ENCODE measurements at places on chromosomes 7 and 10.

GRCh38 chr7:44664780-44665461, 58.5 kb downstream of the OGDH start:
- no peak for DNase-seq

- no peak for DNase-seq
Measured at GRCh38 chr7:74032191-74032490, 4.2 kb downstream of the ELN start.

GRCh38 chr10:22548344-22548743, 166.0 kb downstream of the PIP4K2A start:
- no peak for DNase-seq

- DNase-seq = no peak
Measured at GRCh38 chr10:98664329-98665042, 217.8 kb upstream of the HPS1 start.

GRCh38 chr7:137325927-137326326, 17.6 kb downstream of the PTN start:
- no peak for DNase-seq

DNA sequence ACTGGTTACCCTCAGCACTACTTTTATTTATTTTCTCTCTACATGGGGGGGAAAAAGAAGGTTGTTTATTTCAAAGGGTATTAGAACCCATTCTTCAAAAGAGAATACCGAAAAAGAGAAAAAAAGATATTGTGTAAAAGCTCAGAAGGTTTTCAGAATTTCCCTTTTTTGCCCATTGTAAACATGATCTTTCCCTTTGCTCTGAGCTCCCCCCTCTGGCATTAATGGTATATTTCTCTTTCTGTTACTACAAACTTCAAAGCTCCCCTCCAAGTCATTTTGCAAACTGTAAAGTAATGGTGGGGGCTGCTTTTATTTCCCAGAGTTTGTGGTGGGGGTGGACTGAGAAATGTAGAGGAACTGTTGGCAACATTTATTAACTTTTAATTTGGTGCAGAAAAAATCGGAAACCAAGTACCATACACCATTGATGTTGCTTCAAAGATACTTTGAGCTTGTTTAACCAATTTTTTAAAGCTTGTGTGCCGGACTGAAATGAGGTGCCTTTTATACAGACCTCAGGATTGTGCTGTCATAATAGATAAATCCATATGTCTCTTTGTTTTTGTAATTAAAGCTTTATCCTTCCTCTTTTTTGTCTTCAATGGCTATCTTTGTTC, 181.5 kb downstream of the EXOC4 start:
- no peak for DNase-seq

- DNase-seq = no peak
Measured at GRCh38 chr10:78596556-78596955, 472.2 kb upstream of the ZMIZ1 start.

- no peak for DNase-seq
Measured at GRCh38 chr7:112331492-112331891, 118.8 kb upstream of the IFRD1 start.

- no peak for DNase-seq
Measured at GRCh38 chr10:44510379-44511115, 125.7 kb upstream of the CXCL12 start.

DNA sequence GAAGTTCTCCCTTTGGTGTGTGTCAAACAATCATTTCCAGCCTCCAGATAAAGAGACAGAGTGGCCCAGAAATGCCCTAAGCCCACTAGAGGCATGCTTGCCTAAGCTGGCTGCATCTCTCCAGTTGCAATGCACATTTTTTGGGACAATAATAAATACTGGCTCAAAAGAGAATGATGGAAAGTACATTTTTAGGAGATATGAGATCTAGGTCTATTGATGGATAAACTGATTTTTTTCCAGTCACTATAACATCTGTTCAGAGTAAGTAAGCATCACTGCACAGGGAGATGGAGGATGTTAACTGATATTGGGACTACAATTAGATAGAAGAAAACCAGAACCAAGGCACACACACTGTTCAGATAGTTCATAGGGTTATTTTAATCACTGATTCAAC, 553.0 kb downstream of the GRM8 start:
- no peak for DNase-seq

GRCh38 chr7:36526863-36527548, 137.3 kb downstream of the ANLN start:
- no peak for DNase-seq

DNA sequence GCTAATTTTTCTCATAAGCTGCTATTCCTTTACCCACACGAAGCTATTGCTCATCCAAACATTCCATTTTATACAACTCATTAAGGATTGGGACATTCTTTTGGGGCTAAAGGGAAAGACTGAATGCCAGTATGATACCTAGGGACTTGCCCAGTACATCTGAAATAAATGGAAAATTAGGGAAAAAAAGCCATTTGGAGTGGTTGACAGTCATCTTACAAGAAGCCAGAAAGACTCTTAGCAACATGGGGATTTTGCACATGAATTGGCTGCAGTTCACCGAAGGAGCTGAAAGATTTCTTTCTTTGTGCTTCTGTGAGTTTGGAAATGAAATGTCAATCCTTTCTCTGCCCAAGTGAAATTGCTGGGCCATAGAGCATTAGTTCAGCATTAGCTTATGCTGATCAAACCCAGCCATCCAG, 43.3 kb upstream of the MTURN start:
- no peak for DNase-seq

- DNase-seq = peak; percentile 10
Measured at GRCh38 chr10:86711513-86712316, 43.4 kb downstream of the LDB3 start.

DNA sequence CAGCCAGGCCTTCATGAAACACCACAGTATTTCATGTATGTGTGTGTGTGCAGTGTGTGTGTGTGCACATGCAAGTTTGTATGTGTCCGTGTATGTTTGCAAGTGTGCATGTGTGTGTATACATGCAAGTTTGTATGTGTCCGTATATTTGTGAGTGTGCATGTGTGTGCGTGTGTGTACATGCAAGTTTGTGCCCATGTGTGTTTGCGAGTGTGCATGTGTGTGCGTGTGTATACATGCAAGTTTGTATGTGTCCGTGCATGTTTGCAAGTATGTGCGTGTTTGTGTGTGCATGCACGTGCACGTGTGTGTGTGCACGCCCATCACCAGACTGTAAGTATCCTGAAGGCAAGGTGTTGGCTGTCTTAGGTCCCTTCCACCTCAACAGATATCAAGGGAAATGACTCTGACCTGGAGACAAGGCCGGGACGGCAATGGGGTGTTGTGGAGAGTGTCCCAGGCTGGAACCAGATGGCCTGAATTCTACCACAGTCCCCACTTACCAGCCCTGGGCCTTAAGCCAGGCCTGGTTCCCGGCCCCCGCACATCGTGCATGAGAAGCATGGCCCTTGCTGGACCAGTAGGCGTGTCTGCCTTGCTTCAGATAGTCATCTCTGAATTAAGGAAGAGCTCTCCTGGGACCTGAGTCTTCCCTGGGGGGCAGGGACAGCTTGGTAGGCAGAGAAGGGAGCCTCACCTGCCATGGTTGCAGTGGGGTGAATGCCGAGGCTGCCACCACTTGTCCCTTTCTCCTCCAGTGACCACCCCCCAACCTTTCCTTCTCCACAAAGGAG, 140.0 kb downstream of the GRK5 start:
- no peak for DNase-seq

GRCh38 chr10:131514454-131514853, 202.9 kb upstream of the TCERG1L start:
- no peak for DNase-seq

GRCh38 chr10:51659344-51659743, 40.1 kb downstream of the CSTF2T start:
- no peak for DNase-seq

DNA sequence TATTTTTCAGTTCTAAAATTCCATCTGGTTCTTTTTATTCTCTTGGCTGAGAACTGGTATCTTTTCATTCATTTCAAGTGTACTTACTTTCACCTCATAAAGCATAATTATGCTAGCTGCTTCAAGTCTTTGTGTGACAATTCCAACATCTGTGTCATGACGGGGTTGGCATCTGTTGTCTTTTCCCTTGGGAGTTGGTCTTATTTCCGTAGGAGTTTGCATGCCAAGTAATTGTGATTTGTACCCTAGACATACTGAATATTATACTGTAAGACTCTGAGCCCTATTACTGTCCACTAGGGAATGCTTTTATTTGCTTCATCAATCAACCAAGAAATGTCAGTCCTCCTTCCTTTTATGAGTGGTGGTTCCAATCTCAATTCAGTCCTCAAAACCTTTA, 24.6 kb upstream of the HUS1 start:
- no peak for DNase-seq

DNA sequence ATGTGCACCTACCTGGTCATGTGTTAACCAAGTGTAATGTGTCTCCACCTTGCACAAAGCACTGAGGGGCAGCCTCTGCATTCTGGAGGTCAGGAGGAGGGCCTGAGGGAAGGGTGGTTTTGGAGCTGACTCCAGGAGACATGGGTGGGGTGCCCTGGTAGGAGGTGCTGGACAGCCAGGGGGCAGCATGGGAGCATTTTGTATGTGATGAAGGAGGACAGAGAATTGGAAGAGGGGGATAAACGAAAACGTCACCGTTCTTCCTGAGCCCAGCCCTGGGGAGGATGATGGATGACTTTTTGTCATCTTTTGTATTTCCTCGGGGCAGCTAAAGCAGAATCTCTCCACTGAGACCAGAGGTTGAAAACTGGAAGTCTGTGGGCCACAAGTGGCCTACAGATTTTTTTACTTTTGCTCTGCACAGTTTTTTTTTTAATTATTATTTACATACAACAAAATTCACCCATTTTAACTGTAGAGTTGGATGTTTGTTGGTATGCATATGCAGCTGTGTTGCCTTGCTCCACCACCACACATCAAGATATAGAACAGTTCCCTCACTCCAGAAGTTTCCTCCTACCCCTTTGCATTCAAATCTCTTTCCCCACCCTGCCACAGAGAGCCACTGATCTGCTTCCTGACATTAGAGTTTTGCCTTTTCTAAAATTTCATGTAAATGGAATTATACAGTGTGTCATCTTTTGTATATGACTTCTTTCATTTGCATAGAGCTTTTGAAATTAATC, 242.5 kb downstream of the VTI1A start:
- DNase-seq = no peak

DNA sequence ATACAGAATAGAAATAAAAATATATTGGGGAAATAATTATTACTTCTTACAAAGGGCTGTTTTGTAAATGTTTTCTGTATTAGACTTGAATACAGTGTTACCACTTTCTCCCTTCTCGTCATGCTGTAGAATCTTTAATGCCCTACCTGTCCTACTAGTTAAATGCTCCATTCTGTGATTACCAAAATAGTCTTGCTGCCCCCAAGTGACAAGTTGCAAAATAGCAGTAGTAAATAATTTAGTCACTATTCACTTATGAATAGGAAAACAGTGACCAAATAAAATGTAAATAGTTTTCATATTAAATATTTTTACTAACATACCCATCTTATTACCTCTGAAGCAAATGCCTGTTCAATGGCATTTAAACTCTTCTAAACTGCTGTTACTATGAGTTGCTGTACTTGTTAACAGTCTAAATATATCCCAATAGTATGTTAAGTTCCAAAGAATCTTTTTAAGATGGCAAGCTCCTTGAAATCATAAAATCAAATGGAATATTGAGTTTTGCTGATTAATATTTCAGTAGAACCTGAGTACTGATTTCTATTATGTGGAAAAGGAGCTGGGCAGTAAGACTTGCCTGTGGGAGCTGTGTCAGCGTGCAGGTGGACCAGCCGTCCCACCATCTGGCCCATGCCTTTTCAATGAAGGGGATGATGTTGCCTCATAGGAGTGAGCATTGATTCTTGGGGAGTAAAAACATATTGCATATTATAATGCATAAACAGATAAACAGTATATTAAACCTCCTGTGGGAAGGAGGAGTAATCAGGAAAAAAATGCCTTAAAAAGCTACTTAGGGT, 18.1 kb upstream of the OIT3 start:
- no peak for DNase-seq

DNA sequence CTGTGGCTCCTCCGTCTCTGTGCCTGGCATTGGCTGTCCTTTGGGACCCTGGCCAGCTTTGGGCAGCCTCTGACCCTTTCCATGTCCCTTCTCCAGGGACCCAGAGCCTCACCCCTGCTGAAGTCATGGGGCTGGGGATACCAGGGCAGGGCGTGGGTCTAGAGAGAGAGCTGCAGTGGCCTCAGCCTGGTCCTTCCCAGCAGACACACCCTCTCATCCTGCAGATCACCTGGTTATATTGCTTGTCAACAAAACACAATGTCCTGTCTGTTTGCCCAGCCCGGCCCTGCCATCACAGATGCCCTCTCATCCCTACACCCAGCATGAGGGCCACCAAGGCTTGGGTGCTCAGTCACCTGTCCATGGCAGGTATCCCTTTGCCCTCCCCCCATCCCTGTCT, 1.8 kb downstream of the MUC17 start:
- DNase-seq = no peak

GRCh38 chr10:78567680-78568455, 500.9 kb upstream of the ZMIZ1 start:
- DNase-seq = no peak

DNA sequence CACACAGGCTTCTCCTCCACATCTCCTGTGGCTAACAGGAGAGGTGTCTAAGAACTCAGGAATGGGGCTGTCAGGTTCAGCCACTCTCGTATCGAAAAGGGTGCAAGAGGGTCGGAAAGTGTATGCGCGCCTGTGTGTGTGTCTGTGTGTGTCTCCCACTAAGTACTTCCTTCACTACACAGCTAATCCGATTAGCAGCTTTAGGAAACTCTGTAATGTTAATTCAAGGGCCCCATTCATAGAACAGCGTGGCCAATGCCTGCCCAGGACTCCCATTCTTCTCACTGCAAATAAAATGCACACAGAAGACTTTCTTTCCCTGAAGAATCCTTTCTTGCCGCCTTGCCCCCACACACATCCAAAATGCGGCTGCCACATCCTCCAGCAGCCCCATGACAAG, 39.9 kb downstream of the TLL2 start:
- DNase-seq = no peak

DNA sequence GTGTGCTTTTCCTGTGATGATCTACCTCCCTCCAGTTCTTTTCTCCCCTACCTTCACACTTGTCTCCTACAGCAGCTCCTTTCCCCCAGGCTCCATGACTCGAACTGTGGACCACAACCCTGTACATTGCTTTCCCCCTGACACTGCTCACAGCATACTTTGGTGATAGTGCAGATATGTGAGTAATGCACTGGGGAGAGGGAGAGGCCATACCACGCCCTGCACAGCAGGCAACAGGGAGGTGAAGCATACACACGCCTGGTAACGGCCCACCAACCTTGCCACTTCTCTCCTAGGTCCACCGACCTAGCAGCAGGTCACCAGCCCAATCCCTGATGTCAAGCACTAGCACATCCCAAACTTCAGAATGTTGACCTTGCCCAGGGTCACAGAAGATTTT, 238.2 kb downstream of the GRID1 start:
- no peak for DNase-seq
